ENCODE measurements at places on chromosomes 2 and 18.

DNA sequence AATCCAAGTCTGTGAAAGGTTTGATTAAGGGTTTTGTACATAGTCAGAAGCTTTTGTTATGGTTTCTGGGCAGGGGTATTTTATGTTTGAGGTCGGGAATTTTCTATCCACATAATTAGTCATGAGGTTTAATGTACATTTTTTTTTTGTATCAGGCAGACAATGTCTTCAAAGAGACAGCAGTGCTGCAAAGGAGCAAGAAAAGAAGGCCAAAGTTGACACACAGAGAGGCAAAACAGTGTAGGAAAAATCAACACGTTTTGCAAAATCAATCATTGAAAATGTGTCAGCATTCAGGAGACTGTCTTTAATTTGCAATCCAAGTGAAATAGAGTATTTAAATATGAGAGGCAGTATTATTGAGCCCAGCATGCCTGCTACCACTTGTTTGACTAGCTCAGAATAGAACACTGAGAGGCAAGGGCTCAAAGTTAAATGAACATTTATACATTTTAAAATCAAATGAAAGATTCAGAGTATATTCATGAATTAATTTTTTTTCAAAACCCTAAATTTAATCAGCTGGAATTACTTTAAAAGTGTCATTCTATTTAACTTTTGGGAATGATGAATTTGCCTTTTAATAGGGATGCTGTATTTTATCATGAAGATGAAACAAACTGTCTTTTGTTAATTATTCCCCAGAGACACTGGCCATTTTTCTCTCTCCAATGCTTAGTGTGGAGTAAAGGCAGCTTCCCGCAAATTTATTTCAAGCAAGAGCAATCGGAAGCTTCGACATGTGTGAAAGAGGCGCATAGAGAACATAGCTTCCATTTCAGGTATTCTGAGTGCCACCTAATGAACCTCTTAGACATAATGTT lies 11.3 kb downstream of the VRK2 start:
- DNase-seq: no peak

DNA sequence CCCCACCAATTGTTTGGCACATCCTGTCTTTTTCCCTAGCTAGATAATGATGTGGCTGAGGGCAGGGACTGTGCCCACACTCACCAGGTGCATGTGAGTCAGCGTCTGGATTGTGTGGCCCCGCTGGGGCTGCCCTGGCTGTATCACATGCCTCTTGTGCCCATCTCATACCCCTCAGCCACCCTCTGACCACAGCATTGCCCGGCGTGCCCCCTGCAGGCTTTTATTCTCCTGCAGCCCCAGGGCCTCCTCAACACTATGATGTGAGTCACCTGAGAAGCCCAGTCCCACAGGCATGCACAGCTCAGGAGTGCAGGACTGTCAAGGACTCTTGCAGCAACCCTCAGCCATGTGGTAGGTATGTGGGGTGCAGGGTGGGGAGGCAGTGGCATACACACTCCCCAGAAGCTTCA lies 14.8 kb upstream of the STEAP3 start:
- no peak for DNase-seq

DNA sequence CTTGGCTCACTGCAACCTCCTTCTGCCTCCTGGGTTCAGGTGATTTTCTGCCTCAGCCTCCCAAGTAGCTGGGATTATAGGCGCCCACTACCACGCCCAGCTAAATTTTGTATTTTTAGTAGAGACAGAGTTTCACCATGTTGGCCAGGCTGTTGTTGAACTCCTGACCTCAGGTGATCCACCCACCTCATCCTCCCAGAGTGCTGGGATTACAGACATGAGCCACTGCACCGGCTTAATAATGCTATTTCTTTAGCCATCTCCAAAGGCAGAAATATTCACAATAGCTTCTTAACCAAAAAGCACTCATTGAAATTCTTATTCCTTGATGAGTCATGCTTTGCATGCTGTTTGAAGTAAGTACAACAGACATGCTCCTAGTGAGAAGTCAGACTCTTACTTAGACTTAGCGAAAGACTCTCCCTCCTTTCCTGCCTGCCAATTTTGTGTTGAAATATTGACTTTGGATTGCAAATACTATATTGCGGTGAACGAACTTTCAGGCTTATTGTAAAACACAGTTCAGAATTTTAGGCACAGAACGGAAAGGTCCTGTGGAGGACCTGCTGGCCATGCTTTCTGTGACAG lies 4.4 kb downstream of the ACTR3 start:
- DNase-seq: peak; percentile 27

DNA sequence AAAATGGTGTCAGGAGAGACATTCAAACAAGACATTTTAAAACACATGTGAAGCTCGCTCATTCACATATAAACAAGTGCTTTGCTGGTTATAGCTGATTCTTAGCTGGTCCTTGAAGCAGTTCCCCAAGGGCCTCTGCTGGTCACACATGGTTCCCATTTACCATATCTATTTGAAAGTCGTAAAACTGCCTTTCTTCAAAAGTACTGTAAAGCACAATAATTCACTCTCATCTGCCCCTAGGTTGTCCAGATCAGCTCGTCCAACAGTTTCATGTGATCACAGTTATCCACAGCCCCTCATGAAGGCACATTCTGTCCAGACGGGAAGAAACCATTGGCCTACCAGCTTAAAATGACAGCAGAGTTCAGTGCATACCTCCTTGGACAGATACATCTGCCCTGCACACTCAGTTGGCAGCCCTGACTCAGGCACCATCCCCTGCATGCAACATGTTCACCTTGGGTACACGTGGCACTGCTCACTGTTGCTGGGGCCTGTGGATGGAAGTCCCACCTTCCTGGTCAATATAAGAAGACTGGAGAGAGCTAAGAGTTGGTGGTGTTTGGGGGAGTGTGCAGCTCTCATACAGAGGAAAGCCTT lies 108.0 kb upstream of the HAAO start:
- no peak for DNase-seq

GRCh38 chr2:62382757-62383156 lies 123.2 kb downstream of the TMEM17 start:
- no peak for DNase-seq

DNA sequence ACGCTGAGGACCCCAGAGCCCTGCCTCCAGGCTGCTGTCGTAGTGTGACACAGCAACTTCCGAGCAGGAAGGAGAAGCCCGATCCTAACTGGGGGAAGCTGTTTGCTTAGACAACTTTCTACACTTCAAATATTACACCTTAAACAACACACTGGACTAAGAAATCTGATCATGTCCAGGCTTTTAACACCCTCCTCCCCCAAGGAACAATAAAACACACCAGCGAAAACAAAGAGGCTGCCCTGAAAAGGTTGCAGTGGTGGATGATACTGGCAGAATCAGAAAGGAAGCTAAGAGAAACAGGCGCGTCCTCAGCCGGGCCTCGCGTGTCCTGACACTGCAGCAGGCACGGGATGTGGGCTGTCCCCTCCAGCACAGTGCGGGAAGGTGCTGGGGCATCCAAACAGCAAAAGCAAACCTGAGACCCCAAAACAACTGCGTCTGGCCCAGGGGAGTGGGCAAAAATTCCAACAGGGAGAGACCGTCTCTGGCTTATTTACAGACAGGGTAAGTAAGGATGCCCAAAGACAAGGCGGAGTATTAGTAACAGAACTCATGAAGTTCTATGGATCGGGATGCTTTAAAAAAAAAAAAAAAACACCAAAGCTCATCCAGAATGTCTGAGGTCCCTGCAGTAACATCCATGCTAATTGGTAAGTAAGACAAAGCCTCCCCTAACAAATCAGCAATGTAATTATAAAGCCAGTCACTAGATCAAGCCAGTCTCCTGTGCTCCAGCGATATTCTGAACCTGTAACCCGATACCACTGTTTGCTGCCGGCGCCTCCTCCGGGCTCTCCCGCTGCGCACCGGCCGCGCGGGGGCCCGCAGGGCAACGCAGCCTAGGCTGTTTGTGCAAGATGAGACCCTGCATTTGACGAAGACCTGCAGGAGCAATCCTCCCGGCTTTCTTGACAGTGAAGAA lies 9.0 kb downstream of the SERTAD2 start:
- peak; percentile 62 for DNase-seq

DNA sequence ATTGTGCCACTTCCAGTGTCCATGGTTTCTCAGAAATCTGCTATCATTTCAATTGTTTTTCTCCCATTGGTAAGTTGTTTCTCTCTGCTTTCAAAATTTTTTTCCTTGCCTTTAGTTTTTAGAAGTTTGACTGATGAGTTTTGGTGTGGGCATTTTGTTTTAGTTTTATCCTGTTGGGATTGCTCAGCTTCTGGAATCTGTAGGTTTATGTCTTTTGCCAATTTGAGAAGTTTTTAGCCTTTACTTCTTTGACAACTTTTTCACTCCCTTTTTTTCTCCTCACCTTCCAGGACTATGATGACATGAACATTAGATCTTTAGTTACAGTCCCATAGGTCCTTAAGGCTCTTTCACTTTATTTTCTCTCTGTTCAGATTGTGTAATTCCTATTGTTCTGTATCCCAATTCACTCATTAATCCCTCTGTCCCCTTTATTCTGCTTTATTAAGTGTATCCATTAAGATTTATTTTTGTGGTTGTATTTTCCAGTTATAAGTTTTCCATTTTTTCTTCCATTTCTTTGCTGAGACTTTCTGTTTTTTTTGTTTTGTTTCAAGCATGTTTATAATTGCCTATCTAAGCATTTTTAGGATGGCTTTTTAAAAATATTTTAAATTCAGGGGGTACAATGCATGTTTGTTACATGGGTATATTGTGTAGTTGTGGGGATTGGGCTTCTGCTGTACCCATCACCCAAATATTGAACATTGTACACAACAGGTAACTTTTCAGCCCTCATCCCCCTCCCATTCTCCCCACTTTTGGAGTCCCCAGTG lies 17.9 kb downstream of the MFSD6 start:
- DNase-seq: no peak

DNA sequence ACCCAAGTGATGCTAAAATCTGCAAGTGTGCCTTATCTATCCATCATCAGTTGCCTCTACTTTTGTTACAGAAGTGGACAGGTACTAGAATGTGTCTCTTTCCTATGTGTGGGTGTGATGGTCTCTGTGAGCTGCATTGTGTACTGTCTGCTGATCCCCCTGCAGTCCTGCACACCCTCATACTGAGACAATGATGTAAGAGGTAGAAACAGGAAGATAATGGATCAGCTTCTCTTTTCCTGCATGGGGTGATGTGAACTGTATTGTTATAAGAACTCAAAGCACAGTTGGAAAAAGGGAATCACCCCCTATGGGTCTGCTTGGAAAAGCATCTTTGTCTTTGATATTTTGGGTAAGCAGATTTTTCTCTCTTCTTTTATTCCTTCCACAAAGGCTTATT lies 537.6 kb upstream of the CDH2 start:
- DNase-seq: no peak

DNA sequence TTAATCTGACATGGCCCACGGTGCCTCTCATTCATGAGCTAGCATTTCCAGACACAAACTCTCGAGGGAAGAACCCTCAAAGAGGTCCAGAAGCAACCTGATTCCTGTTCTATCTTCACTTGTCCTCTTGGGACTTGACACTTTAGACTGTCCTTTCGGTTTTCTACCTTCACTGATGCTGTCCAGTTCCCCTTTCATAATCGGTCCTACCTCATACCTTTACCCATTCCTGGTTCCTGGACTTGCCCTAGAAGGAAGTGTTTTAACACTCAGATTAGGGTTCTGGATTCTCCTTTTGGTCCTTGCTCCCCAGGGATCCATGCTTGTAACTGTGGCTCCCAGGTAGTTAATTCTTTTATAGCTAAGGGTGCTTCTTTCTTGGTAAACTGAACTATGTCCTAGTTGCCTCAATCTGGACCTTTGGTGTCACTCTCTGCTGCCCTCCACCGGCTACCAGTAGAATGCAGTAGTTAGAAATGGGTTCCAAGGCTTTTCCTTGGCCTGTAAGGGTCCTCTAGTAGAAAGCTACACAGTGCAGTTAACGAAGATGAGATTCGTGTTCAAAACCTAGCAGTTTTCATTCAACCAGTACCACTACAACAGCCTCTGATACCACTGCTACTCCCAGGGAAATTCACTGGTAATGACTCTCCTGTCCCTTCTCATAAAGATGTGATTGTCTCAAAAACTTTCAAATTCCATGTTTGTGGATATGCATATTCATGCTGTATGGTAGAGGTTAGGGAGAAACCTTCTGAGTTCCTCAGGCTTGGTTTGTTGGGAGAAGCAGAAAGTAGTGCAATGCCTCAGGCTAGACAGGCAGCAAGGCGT lies 178.1 kb upstream of the CYP26B1 start:
- peak; percentile 35 for DNase-seq

- no peak for DNase-seq
Observed at GRCh38 chr18:45169610-45170009, 445.7 kb upstream of the SLC14A2 start.

GRCh38 chr2:239947729-239948045 lies 77.5 kb downstream of the NDUFA10 start:
- no peak for DNase-seq

DNA sequence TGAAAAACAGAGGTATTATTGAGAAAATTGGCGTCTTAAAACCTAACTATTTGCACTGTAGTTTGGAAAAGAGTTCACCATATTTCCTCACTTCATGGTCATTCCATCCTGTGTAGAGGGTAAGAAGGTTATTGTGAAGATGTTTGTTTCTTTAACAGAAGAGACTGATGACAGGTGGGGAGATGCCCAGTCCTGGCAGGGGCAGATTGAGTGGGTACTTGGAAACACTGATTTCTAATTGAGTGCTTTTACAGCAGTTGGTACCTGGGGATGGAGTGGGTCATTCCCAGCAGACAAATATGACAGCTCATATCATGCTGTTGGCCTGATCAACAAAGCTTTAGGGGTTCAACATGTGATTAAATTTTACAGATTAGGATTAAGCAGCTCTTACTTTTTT lies 67.5 kb downstream of the MYOM1 start:
- DNase-seq: no peak

DNA sequence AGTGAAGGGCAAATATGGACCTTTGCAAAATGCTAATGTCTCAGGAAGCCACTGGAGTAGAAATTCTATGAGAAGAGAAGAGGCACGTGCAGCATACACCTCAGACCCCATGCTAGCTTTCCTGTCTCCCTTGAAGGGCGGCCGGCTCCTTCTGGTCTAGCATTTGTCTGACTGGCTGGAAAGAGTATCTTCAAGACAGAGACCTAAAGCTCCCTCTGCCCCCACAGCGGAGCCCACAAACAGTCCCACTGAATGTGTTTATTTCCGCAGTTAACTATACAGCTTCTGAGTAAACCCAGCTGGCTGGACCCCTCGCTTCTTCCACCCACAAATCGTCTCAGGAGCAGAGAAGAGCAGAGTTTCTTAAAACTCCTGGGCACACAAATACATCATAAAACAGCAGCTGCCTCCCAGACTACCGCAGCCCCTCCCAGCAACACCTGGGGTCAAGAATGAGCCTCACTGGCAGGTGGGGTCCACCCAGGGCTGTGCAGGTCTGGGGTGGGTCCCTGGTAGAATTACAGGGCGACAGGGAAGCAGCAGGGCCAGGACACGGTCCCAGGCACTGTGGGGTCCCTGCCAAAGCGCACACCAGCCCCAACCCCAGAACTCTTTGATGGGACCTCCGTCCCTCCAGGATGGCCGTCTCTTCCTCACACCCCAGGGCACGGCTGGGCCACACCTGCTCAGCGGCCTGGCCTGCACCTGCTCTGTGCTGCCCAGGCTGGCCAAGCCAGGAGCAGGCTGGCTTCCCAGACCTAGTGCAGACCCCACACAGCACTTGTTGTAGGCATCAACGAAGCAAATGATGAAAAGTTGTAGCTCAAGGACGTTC lies 103.8 kb downstream of the PXDN start:
- DNase-seq: no peak

Data from hematopoietic multipotent progenitor cell treated with erythropoietin and hydrocortisone succinate and interleukin-3 and kit ligand, for 15 days (in vitro differentiated cells).